ENCODE measurements at places on chromosomes 5 and 9.
A peak's percentile ranks its signal among the peaks of the same experiment; 100 is the strongest.

DNA sequence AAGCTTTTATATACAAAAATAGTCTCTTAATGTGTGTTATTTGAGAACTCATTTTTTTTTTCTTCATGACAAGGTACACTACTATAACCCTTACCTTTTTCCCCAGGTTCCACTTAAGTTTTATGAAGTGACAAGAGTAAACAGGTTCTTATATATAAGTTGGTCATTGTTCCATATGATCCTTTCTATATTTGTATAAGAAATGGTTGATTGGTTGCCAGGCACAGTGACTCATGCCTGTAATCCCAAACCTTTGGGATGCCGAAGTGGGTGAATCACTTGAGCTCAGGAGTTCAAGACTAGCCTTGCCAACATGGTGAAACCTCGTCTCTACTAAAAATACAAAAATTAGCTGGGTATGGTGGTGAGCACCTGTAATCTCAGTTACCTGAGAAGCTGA lies 108.3 kb downstream of the PCSK1 start:
- H3K4me1 ChIP-seq, result peaks cover 8% of the 10 kb centered on the region
- no peak for DNase-seq
- no peaks in the 10 kb centered on the region for H3K27me3 ChIP-seq
- H3K4me3 ChIP-seq, result no peak overlapping the region
- H3K36me3 ChIP-seq, result no peaks in the 10 kb centered on the region

DNA sequence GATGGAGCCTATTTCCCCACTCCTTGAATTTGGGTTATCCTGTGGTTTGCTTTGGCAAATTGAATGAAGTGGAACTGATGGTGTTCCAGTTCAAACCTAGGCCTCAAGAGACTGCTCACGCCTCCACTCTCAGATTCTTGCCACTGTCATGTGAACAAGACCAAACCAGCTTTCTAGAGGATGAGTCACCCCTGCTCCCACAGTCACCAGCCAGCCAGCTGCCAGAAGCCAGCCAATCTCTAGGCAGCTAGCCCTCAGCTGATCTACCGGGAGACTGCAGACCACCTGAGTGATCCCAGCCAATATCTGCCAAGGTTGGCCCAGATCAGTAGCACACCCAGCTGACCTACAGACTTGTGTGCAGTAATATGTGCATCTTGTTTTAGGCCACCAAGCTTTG lies 300.6 kb downstream of the TMEM38B start:
- no peaks in the 10 kb centered on the region for H3K27me3 ChIP-seq
- H3K36me3 ChIP-seq, result no peaks in the 10 kb centered on the region
- no peak for DNase-seq
- no peak overlapping the region for H3K27ac ChIP-seq
- no peak overlapping the region for H3K4me3 ChIP-seq

DNA sequence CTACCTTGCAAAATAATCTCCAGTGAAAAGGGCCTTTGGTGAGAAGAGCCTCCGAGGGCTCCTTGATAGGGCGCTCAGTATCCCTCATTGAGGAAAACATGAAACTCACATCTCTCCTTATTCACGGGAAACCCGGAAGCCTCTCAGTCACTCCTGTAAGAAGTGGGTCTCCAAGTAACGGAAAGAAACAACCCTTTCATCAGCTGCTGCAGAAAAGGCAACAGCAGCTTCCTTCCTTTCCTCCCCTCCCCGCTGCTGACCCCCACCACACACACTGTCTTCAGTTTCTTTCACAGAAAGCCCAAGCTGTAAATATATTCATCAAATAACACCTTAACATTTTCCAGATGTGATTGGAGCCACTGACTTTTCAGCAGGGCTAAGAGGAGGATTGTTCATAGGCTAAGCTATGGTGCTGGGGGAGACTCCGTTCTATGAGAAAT lies 81.4 kb downstream of the C9orf152 start:
- no peak for DNase-seq
- H3K4me1 ChIP-seq, result peaks cover 6% of the 10 kb centered on the region
- H3K36me3 ChIP-seq, result no peaks in the 10 kb centered on the region
- peak overlapping the region; percentile 86 for H3K27ac ChIP-seq

GRCh38 chr9:25636026-25636425 lies 42.2 kb downstream of the TUSC1 start:
- H3K27ac ChIP-seq, result no peak overlapping the region
- no peak for DNase-seq
